Glomerular endothelial cell (primary cell): ENCODE measurements at places on chromosomes 1 and 21.

DNA sequence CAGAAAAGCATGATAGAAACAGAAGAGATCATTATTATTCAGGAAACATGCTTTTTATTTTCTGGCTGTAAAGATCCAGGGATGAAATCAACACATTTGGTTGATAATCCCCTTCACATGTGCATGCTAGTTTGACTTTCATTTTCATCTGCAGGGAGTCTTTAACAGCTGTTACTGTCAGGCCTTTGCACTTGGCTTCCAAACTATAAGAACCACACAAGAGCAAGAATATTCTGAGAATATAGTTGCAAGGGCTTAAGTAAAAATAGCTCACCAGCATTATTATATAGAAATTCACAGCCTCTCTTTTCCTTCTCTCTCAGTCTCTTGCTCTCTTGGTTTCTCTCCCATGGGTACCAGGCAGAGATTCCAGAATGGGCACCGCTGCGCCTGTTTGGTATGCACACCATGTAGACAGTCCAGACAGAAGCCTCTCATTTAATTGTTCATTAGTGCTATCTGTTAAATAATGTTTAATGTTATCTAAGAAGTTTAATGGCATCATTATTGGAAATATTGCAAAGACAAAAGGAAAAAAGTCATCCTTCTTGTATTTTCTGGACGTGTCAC, 622.3 kb upstream of the PLXNA2 start:
- no peak for DNase-seq

GRCh38 chr1:50427818-50428779, 4.9 kb upstream of the DMRTA2 start:
- no peak for DNase-seq

DNA sequence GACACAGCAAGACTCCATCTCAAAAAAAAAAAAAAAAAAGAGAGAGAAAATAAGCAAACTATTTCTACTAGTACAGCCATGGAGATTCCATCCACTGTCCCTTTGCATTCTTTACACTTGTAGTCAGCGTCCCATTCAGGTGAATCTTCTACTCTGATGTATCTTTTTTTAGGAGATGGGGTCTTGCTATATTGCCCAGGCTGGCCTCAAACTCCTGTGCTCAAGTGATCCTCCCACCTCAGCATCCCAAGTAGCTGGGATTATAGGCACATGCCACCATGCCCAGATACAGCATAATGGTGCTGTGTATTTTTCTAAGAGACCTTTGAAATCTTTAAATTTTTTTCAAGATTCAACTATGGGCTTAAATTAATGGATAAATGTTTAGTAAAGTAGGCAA, 8.1 kb upstream of the CENPL start:
- DNase-seq: no peak

DNA sequence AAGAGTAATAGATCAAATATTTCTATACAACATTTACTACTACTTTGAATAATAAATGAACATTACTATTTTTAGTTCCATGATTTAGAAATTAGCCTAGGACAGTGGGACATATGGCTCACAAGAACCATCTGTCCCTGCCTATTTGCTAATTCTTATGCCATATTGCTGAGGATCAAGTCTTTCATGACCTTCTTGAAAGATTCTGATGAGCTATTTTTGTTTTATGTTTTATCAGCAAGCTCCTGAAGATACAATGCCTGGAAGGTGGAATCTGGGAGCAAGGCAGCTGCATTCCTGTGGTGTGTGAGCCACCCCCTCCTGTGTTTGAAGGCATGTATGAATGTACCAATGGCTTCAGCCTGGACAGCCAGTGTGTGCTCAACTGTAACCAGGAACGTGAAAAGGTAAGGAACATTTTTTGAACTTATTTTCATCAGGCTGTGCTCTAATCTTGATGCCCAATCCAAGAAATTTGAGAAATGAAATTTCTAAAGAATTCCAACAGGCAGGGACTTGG, 326.7 kb downstream of the PAPPA2 start:
- no peak for DNase-seq

DNA sequence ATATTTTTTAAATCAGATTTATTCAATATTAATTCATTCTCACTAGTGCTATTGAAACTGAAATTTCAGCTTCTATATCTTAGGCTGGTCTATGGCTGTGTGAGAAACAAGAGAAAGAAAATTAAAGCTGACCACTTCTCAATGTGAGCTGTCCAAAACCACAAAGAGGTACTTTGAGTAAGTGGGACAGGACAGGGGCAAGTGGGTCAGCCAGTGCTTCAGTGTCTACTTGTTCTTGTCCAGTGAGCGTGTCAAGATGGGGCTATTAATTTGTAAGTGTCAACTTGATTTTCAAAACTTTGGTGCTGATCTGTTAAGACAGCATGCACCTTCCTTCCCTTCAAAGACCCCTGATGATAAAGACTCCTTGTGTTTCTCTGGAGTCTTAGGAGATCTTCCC, 533.9 kb downstream of the PLPP3 start:
- DNase-seq: no peak

DNA sequence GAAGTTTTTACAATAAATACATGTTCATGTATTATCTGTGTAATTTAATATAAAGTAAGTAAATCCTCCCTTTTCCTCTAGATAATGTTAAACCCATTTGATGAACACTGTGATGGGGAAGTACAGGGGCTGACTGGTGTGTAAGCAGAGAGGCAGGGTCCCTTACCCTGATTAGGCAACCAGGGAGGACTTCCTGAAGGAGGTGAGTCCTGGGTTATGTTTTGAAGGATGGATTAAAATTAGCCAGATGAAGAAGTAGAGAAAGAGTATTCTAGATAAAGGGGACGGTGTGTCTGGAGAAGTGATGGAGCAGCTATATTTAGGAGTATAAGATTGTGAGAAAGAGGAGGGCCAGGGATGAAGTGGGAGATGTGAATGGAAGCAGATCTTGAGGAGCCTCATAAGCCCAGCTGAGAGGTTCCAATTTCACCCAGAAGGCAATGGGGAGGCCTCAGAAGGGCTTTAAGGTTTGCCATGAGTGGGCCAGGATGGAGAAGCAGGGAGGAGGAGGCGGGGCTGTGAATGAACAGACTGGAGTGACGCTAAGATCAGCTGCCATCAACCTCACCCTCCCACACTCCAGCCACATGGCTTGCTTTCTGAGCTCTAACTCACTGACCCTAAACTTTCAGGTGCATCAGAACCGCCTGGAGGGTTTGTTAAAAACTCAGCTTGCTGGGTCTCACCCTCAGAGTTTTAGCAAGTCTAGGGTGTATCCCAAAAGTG, 30.9 kb upstream of the ID3 start:
- DNase-seq: no peak
